ENCODE measurements at places on chromosomes 5 and 9.

DNA sequence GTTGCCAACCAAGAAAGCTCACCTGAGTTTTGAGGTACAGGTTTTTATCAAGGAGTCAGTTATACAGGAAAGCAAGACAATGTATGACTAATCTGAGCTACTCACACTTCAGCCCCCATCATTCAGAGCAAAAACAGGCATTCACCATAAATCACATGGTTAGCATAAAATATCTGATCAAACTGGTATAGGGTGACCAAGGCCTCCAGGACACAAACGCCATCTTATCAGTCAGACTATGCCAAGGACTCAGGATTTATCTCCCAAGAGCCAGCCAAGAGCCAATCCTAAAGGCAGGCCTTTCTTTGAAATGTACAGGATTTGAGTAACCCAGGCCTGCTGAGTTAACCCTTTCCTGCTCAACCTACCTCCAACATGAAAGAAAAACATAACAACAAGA, 313.0 kb upstream of the NREP start:
- H3K27me3 ChIP-seq, result peaks cover 2% of the 10 kb centered on the region
- no peak for DNase-seq
- H3K36me3 ChIP-seq, result no peaks in the 10 kb centered on the region
- no peak overlapping the region for H3K27ac ChIP-seq

DNA sequence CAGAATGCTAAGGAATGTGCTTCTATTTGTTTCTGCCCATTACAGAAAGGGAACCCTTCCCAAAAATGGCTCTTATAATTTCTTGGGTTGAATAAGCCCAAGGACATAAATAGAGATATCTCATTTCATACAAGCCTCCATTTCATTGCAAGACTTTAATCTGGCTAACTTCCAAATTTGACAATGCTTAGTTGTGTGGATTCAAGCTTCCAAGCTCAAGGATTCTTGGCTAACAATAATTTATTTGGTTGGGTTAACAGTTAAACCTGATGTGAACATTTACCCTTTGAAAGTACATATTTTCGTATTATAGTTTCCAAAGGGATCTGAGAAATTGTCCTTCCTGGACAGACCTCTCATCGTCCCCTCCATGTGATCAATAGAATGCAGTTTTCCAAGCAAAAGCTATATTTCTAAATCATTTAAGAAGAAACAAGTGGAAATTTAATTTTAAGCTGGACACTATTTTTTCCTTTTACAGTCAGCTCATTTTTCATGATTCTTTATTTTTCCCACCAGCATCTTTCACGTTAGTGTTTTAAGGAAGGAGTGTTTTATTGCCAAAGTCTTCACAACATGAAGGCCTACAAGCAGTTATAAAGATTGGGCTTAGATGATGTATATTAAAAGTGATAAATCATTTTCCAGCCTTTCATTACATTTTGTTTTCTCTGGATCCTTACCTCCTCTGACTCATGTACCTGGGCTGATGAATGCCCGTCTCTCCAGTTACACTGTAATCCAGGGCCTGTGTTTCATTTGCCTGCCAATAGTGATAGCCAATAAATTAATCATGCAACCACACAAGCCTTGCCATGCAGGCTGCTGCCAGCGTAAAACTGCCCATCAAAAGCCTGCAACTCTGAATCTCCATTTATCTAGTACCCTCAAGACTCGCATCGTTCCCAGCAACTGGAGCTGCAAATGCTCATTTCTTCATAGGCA, 176.7 kb downstream of the NTRK2 start:
- H3K27me3 ChIP-seq, result no peaks in the 10 kb centered on the region
- DNase-seq, result no peak
- no peak overlapping the region for H3K27ac ChIP-seq
- no peak overlapping the region for H3K4me3 ChIP-seq

GRCh38 chr9:111613436-111614040, 14.1 kb upstream of the PTGR1 start:
- peaks cover 28% of the 10 kb centered on the region for H3K27me3 ChIP-seq
- no peak overlapping the region for H3K27ac ChIP-seq
- no peaks in the 10 kb centered on the region for H3K4me1 ChIP-seq
- H3K36me3 ChIP-seq, result no peaks in the 10 kb centered on the region

DNA sequence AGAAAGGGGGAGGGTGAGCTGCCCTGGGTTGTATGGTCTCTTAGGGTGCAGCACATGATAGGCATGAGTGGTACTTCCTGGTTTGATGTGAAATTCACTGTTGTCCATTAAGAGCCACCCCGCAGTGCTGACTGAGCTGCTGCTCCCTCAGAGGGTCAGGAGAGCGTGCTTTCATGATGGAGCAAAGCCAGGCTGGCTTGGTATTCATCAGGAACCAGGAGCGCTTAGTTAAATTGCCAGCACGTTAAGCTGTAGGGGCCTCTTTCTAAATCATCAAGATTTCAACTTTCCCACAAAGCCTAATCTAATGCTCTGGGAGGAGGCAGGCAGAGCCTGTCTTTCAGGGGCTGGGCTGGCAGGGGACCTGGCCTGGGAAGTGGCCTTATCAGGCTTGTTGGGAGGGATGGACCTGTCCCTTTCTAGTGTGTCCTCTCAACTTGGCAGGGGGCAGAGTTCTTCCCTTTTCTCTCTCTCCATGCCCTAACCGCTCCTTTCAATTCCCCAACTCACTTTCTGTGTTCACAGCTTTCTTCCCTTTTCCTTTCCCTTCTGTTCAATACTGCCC, 7.9 kb downstream of the CYSTM1 start:
- no peak for DNase-seq
- H3K27ac ChIP-seq, result no peak overlapping the region
- H3K36me3 ChIP-seq, result no peaks in the 10 kb centered on the region
- no peak overlapping the region for H3K4me3 ChIP-seq

DNA sequence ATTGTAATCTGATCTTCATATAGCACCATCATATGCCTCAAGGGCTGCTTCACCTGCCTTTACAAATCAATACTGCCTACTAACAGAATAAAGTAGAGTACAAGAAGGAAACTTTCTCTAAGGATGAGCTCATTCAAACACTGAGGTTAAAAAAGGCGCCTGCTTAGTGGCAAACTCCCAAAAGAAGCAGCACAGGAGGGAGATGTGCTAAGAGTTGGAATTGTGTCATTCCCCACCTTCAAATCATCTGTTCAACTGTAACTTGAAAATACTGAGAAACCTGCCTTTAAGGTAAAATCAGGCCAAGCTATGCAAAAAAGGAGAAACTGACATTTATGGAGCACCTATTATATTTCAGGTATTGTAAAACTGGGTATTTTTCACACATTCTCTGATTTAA, 560.6 kb downstream of the PTPRD start:
- H3K27ac ChIP-seq, result no peak overlapping the region
- H3K4me1 ChIP-seq, result no peaks in the 10 kb centered on the region
- no peak for DNase-seq
- no peak overlapping the region for H3K4me3 ChIP-seq
